ENCODE measurements at places on chromosomes 11 and 22.
A peak's percentile ranks its signal among the peaks of the same experiment; 100 is the strongest.

GRCh38 chr11:69352166-69352565 lies 58.2 kb downstream of the MYEOV start:
- no peak for DNase-seq

GRCh38 chr22:17493419-17493981 lies 69.8 kb upstream of the SLC25A18 start:
- DNase-seq = no peak

DNA sequence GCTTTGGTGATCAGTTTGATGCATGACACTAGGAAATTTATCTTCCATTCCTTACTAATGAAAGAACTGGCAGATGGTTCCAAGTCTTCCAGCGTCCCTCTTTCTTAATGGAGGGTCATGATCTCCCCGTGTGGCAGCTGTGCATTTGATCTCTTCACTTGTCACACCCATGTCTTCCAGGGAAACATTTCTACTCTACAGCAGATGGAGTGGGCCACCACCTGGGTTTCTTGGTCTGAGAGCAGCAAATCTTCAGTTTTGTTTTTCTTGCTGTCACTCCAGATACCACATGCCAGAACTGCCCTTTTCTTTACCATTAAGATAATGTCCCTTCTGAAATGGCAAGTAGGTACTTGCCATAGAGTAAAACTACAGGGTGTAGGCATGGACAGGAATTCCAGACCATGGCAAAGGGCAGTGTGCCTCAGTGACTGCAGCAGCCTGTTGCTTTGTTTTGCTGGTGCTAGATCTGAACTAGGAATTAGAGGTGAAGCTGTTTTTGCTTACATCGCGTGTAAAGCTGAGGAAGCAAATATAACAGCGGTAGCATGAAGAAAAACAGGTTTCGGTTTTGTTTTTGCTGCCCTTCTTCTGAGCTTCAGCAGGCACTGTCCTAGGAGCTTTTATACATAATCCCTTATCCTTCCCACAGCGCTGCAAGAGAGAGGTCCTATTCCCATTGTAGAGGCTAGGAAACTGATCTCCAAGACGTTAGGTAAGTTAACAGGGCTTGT lies 20.7 kb upstream of the C11orf96 start:
- DNase-seq = no peak

DNA sequence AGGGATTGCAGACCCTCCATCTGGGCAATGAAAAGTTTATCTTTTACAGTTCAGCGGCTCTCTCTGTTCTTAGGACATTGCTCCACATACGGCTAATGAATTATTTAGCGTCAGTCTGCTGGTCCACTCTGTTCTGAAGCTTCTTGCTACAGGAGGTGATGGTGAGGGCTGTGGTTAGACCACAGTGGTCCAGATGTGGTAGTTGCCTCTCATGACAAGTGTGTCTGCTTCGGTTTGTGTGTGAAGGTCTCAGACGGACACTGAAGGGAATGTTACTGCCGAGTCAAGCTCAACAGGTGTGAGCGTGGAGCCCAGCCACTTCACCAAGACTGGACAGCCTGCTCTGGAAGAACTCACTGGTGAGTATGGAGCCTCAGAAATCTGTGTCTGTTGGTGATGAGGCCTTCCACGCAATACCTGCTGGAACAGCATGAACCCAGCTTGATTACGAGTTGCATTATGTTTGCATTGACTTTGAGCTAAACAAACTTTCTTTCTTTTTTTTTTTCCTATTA lies 220.8 kb downstream of the DBX1 start:
- no peak for DNase-seq

GRCh38 chr11:69475866-69476471 lies 5.5 kb upstream of the LINC01488 start:
- DNase-seq = no peak

DNA sequence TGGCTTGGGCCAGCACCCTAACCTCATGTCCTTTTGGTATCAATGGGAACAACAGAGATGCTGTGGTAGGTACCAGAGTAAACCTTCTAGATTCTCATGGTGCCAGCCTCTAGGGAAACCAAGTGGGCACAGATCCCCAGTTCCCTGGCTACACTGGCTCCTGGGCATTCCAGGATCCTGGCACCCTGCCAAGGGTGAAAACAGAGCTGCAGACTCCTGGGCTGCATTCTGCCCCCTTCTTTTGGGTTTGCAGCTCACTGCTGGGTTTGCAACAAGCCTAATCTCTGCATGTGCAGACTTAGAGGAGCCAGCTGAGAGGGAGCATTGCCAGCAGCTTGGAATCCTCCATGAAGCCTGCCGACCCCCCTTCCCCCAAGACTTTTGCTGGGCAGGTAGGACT lies 30.6 kb downstream of the PRDM11 start:
- no peak for DNase-seq

- peak; percentile 55 for DNase-seq
Measured at GRCh38 chr11:33869481-33870422, 22.1 kb downstream of the LMO2 start.

GRCh38 chr22:18005201-18005926 lies 19.0 kb downstream of the MICAL3 start:
- peak; percentile 30 for DNase-seq

DNA sequence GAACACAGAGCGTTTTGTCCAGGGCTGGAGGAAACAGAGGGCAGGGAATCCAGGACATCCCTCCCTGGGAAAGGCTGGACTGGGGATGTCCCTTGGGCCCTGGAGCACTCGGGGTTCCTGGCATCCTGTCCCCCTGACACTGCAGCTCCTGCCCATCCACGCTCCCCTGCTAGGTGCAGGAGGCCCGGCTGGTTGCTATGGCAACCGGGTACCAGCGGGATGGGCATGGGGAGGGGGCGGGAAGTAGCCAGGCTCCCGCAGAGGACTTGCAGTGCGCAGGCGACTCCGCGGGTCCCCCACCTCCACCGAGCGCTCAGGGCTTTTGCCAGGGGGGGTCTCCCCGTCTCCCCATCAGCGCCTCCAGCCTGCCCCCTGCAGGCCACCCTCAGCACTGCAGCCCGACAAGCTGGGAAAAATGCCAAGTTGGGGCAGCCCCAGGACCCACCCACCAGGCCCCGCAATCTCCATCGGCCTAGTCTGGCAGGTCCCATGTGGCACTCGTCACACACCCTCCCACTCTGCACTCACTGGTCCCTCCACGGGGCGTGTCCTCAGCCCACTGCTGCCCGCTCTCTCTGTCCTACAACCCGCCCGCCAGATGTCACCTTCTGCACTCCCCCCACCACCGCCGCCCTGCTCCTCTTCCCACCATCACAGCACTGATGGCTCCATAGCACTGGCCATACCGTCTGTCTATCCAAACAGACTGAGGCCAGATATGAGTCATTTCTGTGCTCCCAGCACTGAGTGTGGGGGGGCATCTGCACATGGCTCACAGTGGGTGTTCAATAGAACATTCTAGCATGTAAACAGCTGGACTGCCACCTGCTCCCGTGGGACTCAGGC lies 31.5 kb downstream of the KIAA0930 start:
- DNase-seq = no peak

DNA sequence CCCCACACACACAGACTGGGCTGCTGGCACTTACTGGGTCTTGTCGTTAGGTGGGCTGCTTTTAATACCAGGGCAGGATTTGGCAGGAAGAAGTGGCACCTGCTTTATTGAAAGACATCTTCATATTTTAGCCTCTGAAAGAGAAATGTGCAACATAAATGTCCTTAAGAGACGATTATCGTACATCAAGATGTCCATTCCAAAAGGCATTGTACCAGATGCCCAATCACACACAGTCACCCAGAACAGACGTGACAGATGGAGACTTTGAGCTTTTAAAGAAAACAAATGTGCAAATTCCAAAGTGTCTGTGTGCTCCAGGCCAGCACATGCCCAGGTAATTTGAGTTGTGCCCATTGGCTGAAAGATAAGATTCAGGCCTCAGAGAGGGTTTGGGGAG lies 155.7 kb downstream of the RRAS2 start:
- no peak for DNase-seq

All from GF-D8 (cell line).